ENCODE measurements at places on chromosomes 6 and 20. TPM values are rescaled to one million over a fixed set of nuclear protein-coding genes. Genes with fewer than 3 reads are reported as not detected.

Gene BCAS1
- 9.8 TPM for total RNA-seq

Gene ULBP1
- total RNA-seq, result 0.28 TPM

GRCh38 chr6:84018453-84019061 is 15.0 kb upstream of the MRAP2 start:
- no peak for DNase-seq

- DNase-seq, result no peak
Observed at GRCh38 chr6:80425089-80425823, 318.8 kb downstream of the BCKDHB start.
